Right forelimb (tissue), 1 donor: ENCODE measurements at places on chromosomes 2 and 18.

- DNase-seq: no peak
These were observed 38.3 kb upstream of the RAPGEF4 start for GRCh38 chr2:172697296-172697695.

DNA sequence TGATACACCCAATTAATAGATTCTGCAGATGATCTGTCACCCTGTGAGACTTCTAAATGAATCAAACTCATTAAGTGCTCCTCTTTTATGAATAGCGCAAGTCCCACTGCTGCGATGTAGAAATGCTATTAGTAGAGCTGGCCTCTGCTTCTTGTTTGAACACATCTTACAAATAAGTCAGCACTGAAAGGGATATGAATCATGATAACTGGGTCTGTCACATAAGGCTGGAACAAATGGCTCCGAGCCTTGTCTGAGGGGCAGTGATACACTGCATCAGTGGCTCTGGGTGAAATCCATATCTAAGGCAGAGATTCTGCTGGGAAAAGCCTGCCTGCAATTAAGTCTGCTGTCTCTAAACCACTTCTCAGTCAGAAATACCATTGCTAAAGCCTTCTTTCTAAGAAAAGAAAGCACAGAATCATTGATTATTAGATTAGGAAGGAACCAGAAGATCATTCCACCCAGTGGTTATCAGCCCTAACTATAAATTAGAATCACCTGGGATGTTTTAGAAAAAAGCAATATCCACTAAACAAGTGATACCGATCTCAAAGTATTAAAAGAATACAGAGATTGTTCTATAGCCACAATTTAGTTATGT lies 75.2 kb downstream of the SLC5A7 start:
- DNase-seq: no peak

DNA sequence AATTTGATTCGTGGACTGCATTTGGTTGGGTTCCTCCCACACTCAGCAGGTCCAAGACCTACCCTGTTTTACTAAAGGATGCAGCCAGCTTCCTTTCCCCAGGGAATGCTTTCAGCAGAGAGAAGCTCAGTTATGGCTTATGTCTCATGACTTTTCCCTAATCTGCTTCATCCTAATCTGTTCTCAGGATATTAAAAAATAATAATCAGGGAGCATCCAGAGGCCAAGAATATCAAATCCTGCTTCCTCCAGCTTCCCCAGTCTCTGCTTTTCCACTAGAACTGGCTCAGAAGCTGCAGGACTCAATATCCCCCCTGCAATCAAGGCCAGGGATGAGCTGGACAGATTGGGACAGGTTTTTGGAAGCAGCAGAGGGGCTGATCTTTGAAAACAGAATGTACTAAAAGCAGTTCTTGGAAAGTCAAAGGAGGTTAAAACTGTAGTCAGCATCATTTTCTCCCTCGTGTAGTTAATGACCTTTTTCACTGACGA lies 326.9 kb upstream of the TNP1 start:
- peak; percentile 63 for DNase-seq

DNA sequence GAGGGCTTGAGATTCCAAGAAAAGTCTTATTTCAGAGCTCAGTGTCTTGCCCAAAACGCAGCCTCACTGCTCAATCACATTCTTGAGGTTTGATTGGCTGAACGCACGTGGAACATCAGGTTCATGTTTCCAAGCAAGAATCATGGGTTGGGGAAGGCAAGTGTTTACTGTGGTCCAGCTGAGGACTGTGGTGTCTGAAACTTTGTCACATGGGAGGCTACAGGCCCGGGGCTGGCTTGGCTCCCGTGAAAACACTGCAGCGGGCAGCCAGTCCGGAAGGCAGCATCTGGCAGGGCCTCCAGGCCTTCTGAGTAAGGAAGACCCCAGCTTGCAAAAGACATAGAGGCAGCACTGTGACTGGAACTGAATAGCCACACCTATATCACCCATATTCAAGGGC lies 84.7 kb downstream of the POLR1A start:
- peak; percentile 74 for DNase-seq

GRCh38 chr2:33130054-33130447 lies 183.3 kb downstream of the LTBP1 start:
- DNase-seq: no peak

DNA sequence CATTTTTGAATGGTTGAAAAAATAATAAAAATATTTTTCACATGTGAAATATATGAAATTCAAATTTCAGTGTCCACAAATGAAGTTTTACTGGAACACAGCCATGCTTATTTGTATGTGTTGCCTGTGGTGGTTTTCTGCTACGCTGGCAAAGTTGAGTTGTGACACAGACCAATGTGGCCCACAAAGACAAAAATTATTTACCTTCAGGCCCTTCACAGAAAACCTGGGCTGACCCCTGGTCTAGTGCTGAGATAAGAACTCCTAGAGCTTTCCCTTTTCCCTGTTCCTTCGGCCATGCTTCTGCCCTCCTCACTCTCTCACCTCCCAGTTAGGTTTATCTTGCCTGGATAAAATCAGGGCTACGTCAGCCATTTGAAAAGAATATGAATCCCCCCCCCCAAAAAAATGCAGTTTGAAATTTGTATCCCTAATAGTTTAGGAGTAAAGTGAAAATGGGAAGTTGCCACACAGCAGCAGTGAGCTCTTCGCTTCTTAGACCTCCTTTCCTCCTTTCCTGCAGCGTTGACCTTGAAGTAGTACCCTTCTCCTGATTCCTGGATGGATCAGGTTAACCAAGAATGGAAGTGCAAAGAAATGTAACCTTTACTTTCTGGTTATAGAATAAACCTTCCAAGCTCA lies 91.0 kb downstream of the LIMS1 start:
- no peak for DNase-seq

DNA sequence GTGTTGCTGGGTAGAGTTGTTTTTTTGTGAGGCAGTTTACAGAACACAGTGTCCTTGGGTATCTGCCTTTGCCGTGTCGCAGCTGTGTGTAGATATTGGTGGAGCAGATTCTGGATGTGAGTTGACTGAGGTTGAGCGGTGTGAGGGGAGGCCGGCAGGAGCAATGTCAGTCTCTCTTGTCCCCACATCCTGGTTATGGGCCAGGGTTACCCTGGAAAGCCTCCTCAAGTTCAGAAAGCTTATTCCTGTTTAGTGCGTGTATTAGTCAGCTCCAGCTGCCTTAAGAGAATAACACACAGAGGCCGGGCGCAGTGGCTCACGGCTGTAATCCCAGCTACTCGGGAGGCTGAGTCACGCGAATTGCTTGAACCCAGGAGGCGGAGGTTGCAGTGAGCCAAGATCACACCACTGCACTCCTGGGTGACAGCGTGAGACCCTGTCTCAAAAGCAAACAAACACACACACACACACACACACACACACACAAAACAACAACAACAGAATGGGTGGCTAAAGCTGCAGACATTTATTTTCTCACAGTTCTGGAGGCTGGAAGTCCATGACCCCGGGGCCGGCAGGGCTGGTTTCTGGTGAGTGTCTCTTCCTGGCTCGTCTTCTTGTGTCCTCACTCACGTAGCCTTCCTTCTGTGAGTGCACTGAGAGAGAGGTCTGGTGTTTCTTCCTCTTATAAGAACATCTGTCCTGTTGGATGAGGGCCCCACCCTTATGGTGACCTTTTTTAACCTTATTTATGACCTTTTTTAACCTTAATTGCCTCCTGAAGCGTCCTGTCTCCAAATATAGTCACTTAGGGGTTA lies 5.1 kb downstream of the NCK2 start:
- peak; percentile 21 for DNase-seq

GRCh38 chr2:54233832-54234649 lies 22.0 kb downstream of the TSPYL6 start:
- no peak for DNase-seq

DNA sequence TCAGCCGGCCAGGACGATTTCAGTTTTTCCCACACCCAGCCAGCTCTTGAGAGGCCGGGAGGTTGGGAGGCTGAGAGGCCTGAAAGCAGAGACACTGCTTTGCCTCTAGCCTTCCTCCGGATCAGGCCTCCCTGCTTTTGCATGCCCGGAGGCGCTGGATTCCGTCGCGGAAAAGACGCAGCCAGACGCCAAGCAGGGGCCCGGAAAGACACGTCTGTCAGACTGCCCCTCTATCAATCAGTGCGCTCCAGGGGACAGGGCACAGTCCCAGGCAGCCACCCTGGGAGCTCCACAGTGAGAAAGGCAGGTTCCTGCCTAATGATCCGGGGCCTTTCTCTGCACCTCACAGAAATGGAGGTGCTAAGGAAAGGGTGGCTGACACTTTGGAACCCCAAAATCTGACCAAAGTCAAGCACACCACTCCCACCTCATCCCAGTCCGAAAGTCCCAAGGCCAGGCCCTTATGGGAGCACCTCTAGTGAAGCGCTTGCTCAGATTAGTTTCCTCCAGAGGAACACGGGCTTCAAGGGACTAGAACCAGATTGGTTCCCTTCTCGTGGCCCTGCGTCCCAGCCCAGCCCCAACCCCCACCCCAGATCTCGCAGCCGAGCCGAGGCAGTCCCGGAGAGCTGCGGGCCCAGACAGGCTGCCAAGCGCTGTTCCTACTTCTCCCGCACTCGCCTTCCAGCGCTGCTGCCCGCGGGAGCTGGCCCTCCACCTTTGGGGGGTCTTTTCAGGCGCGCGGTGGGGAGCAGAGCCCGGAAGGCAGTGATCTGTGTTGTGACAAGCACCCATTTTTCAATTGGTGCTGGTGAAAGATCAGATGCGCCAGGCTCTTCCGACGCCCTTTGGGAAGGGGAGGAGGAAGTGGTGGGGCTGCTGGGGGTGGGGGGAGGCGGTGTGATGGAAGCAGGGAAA lies 5.0 kb downstream of the DLX1 start:
- DNase-seq: peak; percentile 57

GRCh38 chr2:29113891-29114321 lies 1.3 kb upstream of the CLIP4 start:
- DNase-seq: no peak

- DNase-seq: no peak
These were observed 49.1 kb upstream of the CABYR start for GRCh38 chr18:24089515-24090337.

- DNase-seq: no peak
These were observed 47.0 kb upstream of the PPP1CB start for GRCh38 chr2:28704621-28705020.

GRCh38 chr2:219054956-219055903 lies 5.5 kb downstream of the IHH start:
- no peak for DNase-seq

DNA sequence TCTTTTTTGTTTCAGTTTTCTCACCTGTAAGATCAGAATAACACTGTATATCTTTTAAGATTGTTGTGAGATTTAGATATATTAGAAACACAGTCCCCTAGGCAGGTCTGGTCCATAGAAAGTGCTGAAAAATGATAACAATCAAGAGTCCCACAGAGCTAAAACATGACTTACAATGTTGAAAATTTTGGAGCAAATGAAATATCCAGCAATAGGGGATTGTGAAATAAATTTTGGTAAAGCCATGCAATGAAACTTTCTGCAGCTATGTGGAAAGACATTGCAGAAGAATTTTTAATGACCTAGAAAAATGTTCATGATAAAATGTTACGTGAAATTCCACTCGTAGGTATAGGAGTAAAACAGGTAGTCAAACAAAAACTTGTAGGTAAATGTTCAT lies 127.6 kb upstream of the SERPINE2 start:
- DNase-seq: no peak

- DNase-seq: no peak
These were observed 135.6 kb downstream of the ARHGAP15 start for GRCh38 chr2:143264851-143265250.

DNA sequence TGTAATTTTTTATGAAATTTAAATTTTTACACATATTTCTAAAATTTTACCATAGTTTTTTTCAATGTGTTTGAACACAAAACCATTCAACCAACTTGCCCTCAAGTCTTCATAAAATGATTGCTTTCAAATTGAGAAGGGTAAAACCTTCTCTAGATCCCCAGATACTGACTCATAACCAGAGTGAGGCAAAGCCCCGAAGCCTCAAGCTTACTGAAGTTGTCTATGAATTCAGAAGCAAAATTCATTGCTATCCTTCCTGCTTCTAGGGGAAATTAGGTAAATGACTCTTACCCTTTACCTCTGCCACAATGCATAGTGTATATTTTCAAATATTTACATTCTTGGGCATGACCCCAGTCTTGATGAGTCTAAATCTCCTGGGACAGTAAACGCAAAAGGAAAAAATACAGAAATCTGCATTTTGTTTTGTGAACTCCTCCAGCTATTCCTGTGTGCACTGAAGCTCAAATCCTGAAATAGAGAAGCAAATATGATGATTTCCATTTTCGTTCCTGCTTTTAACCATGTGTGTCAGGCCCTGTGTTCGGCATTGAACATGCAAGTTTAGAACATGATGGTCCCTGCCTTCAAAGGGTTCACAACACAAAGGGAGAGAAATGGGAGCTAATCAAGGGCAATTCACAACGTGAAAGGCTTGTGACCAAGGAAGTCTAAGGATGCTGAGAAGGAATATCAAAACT lies 246.3 kb downstream of the SUCLG1 start:
- no peak for DNase-seq

GRCh38 chr2:139643139-139643538 lies 862.9 kb upstream of the NXPH2 start:
- no peak for DNase-seq

DNA sequence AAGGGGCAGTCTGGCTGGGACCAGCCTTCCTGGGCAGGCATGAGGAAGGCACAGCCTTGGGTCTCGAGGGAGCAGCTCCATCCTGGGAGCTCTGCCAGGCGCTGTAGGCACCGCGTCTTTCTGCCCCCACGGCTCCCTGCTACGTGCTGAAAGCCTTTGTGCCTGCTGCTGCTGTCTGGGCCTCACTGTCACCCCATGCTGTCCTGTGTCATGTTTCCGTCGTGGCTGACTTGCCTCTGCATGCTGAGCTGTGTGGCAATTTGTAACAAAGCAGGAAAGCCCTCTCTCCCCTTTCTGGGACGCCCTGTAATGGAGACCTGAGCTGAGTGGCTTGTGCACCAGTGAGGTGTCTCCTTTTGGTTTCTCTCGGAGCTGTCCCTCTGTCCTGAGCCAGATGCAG lies 152.5 kb downstream of the TSN start:
- no peak for DNase-seq

DNA sequence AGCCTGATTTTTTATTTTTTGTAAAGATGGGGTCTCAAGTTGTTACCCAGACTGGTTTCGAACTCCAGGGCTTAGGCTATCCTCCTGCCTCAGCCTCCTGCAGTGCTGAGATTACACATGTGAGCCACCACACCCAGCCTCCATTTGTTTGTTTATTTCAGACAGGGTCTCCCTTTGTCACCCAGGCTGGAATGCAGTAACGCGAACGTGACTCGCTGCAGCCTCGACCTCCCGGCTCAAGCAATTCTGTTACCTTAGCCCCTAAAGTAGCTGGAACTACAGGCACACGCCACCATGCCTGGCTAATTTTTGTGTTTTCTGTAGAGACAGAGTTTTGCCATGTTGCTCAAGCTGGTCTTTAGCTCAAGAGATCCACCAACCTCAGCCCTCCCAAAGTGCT lies 27.2 kb downstream of the UBXN4 start:
- DNase-seq: no peak

GRCh38 chr2:16119741-16120140 lies 179.4 kb downstream of the MYCN start:
- DNase-seq: no peak

DNA sequence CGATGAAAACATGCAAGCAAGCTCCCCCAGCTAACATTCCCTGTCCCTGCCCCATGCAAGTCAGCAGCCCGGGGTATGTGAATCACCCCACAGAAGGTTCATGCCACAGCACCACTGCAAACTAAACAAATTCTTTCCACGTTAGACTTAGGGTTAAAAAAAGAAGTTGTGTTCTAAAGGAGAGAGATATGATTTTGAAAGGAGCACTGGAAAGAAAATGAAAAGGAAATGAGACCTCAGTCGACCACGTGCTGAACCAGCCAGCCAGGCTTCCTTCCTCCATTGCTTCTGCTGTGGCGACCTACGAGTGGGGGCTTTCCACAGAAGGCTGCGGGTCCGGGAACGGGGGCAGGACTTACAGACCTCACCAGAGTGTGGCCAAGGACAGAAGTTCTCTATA lies 52.0 kb downstream of the ARL4C start:
- DNase-seq: no peak
